ENCODE measurements at places on chromosomes 7 and 10. TPM values are rescaled to one million over a fixed set of nuclear protein-coding genes. Genes with fewer than 3 reads are reported as not detected.

The ANKRD61 gene
- not detected for total RNA-seq

The FFAR4 gene
- 0.16 TPM for total RNA-seq

The NKX2-3 gene
- total RNA-seq: not detected

The CDHR1 gene
- 0.32 TPM for total RNA-seq

The LIPF gene
- not detected for total RNA-seq

The C10orf53 gene
- not detected for total RNA-seq

The PON3 gene
- 5.5 TPM for total RNA-seq

The UBTD1 gene
- total RNA-seq: 15.8 TPM

The CAMK2B gene
- 2.4 TPM for total RNA-seq

The LIPM gene
- not detected for total RNA-seq

The ITPRID1 gene
- total RNA-seq: 0.09 TPM

The NPTX2 gene
- 11.5 TPM for total RNA-seq

The PYROXD2 gene
- total RNA-seq: 17.7 TPM

GRCh38 chr10:72278668-72279393 is 5.1 kb downstream of the DDIT4 start:
- DNase-seq: no peak

- DNase-seq: no peak
Observed at GRCh38 chr7:106731187-106731586, 70.2 kb upstream of the CCDC71L start.

DNA sequence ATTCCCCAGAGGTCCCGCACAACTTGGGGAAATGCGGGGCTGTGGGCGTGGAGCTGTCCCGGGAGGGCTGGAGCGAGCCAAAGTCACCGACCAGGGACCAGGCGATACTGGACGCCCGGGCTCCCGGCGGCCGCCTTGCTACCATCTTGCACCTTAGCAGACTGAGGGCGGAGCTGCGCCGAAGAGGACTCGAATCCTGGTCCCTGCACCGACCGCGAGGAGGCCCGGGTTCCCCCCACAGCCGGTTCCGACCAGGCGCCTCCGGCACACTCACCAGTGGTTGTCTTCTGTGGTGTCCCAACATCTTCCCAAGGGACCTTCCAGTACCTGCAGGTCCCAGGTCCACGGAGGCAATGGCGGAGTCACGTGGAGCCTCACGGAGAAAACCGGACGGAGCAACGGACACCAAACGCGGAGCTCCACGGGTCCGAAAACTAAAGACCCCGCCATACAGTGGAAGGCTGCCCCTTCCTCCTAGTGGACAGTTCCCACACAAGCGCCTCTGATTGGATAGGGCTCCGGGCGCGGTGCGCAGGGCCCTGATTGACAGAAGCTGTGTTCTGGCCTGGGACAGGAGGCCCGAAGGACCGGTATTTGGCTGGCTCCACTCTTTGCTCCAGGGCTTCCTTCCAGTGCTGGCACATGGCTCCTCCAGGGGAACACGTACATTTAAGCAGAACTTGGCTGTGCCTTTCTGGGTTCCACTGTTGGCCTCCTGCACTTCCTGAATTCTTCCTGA is 124.6 kb upstream of the ZNF479 start:
- no peak for DNase-seq

DNA sequence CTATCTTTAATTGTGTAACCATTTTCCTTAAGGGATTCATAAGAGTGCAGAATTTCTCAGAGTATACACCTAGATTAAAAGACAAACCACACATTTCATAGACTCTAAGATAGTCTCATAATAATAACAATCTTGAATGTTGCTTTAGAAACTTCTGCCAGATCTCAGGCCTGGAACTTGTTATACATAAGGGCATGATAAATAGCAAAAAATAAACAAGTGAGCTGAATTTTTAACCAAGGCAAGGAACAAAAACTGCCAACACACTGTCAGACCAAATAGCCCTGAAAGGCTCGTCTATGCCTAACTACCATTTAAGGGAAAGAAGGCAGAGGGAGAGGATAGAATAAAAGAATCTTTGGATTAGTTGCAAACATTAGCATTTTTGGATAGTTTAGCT is 65.8 kb upstream of the SEMA3C start:
- DNase-seq: no peak

GRCh38 chr10:17805921-17806577 is 3.1 kb upstream of the MRC1 start:
- no peak for DNase-seq

DNA sequence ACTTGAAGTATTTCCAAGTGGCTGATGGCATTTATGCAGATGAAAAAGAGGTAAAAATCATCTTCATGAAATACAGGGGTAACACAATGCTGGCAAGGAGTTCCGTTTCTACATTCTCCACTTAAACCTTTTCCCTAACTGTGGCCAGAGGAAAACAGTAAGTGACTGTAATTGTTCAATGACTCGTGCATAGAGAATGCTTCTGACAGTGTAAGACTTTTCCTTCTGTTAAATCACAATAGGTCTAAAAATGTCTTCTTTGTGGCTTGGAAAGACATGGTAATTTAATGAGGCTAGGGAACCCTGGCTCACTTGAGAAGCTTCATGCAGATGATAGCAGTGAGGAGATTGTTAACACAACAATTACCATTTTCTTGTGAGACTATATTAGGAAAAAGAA is 50.3 kb upstream of the RSU1 start:
- no peak for DNase-seq

DNA sequence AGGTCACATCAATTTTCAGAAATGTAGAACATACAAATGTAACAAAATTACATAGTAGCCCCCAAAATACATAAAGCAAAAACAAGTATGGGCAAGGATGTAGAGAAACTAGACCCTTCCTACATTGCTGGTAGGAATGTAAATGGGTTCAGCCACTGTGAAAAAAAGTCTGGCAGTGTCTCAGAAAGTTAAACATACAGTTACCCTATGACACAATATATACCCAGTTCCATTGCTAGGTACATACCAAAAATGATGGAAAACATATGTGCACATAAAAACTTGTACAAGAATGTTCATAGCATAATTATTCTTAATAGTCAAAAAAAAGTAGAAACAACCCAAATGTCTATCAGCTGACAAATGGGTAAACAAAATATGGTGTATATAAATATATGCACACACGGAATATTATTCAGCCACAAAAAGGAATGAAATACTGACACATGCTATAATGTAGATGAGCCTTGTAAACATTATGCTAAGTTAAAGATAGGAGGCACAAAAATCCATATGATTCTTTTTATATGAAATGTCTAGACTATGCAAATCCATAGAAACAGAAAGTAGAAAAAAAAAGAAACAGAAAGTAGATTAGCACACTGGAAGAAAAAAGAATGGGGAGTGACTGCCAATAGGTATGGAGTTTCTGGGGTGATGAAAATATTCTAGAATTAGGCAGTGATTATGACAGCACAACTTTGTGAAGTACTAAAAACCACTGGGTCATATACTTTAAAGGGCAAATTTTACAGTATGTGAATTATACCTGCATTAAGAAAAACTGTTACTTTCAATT is 13.5 kb downstream of the HERPUD2 start:
- no peak for DNase-seq

GRCh38 chr10:113454341-113455061 is 98.4 kb upstream of the HABP2 start:
- DNase-seq: peak; percentile 82

DNA sequence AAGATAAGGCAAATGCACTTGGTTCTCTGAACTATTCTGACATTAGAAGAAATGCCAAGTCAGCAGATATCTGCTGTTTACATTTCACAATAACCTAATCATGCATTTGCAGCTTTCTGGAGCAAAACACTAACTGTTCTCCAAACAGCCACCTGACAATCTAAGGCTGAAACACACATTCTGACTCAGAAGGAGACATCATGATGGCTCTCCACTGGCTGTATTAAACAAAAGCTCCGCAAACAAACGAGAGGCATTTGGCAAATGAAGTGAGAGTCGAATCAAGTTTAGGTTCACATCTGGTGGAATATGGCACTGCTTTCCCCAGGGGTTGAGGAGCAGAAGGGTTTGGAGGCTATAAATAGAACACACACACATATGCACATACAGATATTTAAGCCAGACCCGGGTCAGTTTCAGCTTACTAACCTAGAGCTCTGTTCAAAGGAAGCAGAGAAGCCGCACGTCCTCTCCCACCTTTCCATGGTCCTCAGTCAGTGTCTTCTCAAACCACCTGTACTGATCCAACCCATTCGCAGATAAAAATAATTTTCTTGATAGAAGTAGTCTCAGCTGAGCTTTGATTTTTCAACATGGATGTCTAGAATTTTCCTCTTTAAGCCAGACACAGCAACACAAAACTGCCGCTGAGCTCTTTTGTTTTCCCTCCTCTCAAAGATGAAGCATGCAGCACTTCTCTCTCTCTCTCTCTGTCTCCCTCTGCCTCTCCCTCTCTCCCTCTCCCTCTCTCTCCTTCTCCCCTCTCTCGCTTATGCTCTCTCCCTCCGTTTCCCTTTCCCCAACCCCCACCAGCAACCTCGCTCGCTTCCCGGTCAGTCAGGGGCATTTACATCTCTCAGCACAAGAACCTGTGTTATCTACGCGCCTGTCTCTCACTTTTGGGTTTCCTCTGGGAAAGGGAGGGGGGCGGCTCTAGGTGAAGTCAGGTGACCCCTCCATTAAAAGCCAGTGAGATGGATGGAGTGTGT is 682.8 kb downstream of the MAGI2 start:
- no peak for DNase-seq

DNA sequence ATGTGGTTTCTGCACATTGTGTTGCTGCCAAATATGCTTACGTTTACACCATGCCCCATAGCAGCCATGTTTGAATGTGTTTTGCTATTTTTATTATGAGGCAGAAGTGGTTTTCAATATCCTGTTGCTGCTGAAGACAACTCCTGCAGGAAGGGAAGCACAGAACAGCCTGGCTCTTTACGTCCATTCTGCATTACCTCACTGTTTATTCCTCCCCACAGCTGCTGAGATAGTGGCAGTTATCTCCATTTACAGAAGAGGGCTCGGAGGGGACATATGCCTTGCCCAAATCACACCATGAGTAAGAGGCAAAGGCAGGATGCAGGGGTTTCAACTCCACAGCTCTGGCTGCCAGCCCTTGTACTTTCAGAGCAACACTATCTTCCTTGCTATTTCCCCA is 35.3 kb downstream of the PLPP4 start:
- no peak for DNase-seq

GRCh38 chr10:131978366-131978765 is 3.4 kb downstream of the BNIP3 start:
- DNase-seq: no peak

DNA sequence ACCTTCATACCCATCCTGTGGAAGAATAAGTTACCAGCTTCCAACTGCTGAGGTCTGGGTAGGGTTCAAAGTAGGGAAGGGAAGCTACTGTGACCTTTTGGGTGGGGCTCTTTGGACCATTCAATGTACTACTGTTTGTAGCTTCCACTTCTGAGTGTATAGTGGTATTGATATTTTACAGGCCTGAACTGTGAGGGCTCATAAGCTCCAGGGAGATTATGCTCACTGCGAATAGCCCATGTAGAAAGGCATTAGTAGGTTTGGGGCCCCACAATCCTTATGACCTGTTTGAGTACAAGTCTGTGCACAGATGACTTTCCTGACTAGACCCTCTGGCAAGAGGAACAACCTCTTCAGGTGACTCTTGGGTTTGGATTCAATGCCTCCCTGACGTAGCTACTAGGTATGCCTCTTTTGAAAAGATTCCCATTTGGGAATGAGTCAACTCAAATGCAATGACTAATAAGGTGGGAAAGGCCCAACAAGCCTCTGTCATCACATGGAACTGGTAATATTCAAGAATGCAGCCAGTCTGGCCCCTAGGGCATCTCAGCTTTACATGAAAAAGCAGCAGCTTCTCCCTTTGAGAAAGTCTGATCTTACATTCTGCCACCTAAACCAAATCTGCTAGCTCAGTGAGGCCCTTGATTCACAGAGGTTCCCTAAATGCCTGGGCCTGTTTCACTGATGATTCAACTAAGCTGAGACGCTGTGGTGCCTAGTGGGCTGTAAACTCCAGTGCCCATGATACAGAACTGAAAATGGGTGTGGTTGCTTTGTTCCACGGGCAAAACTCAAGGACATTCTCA is 79.8 kb downstream of the ABI1 start:
- no peak for DNase-seq

GRCh38 chr10:49273626-49274025 is 25.3 kb upstream of the C10orf71 start:
- DNase-seq: no peak

DNA sequence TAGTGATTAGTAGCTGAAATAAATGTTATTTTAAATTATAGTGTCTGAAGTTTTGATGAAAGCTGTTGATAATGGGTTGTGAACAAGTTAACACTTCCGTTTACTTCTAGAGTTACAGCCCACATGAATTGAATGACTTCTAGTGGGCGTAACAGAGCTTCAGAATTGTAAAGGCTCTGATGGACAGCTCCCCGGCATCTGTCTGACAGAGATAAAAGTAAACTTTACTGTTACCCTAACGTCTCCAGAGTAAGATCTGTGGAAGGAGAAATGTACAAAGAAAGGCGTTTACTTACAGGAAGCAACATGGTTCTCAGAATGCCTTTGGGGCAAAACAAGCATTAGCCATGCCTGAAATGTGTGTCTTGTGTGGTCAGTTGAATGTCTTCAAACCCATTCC is 124.4 kb downstream of the ADARB2 start:
- DNase-seq: no peak

DNA sequence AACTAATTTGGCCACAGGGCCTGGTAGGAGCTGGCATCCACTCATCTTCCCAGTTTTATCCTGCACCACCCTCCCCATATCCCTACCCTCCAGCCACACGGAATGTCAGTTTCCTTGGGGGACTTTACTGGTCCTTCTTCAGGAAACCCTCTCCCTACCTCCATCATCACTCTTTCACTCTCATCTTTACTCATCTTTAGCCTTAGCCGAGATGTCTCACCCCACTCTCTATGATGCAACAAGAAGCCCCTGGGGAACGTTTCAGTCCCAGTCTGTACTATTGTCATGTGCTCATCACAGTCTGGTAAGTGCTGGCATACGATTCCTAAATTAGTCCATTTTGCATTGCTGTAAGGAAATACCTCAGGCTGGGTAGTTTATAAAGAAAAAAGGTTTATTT is 34.9 kb upstream of the TMEM248 start:
- DNase-seq: no peak

DNA sequence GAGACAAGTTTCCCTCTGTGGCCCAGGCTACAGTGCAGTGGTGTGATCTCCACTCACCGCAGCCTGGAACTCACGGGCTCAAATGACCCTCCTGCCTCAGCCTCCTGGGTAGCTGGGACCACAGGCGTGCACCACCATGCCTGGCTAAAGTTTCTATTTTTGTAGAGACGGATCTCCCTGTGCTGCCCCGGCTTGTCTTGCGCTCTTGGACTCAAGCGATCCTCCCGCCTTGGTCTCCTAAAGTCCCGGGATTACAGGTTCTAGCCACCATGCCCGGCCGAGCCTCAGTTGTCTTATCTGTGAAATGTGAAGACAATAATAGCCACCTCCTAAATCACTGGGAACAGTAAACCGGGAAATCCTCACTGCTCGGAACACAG is 88.1 kb downstream of the FOXL3 start:
- no peak for DNase-seq

- peak; percentile 67 for DNase-seq
Observed at GRCh38 chr7:30548845-30549244, 44.2 kb upstream of the GGCT start.

DNA sequence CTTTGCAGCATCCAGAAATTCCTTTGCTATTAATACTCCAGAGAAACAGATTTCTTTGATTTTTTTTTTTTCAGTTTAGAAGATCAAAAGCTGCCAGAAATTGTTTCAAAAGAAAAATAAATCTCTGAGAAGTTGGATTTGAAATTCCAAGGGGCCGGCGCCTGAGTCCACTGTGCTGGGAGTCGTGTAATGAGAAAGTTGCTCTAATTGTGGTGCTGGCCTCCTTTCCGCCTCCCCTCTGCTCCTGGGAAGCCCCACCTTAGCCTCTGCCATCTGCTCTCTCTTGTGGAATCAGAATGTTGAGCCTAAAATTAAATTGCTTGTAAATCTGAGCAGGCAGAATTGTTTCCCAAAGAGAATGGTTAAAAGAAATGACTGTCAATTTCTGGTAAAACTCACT is 93.3 kb downstream of the EMX2 start:
- no peak for DNase-seq
